ENCODE measurements at places on chromosomes 7 and 10. TPM values are rescaled to one million over a fixed set of nuclear protein-coding genes. Genes with fewer than 3 reads are reported as not detected.

- H3K4me1 ChIP-seq, result no peaks in the 10 kb centered on the region
- no peak overlapping the region for H3K27ac ChIP-seq
- no peak for DNase-seq
- H3K27me3 ChIP-seq, result peaks cover 20% of the 10 kb centered on the region
These were observed 117.5 kb upstream of the COL1A2 start for GRCh38 chr7:94277236-94277635.

DNA sequence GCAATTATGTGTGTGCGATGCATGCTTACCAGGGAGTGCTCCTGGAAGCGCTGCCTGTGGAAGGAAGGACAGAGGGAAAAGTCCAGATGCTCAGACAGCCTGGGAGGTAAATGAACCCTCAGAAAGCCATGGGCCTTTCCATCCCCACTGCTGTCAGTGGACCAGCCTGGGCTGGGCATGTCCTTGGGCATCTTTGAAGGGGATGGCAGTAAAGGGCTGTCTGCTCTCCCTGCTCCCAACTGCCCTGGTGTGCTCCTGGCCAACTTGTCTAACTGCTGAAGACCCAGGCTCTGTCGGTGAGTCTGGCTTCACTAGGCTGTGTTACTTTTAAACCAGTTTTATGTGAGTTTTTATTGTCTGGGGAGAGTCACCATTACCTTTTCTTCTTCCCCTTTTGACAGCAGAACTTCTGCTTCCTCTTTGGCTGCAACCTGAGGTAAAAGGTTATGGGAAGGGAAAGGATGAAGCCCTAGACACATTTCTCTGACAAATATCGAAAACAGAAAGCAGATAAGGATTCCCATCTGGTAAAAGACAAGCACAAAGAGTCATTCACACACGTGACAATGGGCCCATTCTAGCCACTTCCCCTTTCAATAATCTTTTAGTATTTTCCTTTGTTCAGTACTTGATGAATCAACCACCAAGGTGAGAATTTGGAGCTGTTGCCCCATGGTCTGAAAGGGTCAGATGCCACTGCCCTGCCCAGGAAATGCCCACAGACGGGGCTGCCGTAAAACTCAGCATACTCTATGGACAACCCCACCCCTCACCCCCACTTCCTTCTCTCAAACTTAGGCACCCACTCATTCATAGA lies 27.6 kb upstream of the PIK3AP1 start:
- peak overlapping the region; percentile 80 for H3K27ac ChIP-seq
- no peaks in the 10 kb centered on the region for H3K36me3 ChIP-seq
- peaks cover 10% of the 10 kb centered on the region for H3K4me1 ChIP-seq
- DNase-seq, result peak; percentile 67

RAB19 gene
- 23.0 TPM for total RNA-seq

GRCh38 chr10:103045961-103046360 lies 127.9 kb downstream of the CNNM2 start:
- H3K27ac ChIP-seq, result no peak overlapping the region
- no peaks in the 10 kb centered on the region for H3K27me3 ChIP-seq
- no peak for DNase-seq
- no peaks in the 10 kb centered on the region for H3K4me1 ChIP-seq

DNA sequence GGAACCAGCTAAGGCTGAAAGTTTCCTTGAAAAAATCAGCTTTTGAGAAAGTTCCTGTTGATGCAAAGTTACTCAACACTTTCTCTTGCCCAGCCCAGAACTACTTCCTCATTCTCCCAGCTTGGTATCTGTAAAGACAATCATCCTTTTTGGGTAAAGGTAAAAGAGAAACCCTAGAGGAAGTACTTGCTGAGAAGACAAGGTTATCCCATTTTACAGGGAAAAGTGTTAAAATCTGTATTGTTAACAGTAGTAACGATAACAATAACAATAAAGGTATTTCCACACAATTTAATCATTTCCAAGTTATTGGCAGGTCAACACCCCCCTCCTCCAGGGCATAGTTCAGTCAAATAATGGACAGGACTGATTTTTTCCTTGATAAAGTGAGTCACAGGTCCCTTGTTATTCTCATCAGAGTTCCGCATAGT lies 2.4 kb downstream of the ALOX5 start:
- peaks cover 28% of the 10 kb centered on the region for H3K4me1 ChIP-seq
- H3K36me3 ChIP-seq, result no peaks in the 10 kb centered on the region
- no peak overlapping the region for H3K4me3 ChIP-seq
- DNase-seq, result no peak

DNA sequence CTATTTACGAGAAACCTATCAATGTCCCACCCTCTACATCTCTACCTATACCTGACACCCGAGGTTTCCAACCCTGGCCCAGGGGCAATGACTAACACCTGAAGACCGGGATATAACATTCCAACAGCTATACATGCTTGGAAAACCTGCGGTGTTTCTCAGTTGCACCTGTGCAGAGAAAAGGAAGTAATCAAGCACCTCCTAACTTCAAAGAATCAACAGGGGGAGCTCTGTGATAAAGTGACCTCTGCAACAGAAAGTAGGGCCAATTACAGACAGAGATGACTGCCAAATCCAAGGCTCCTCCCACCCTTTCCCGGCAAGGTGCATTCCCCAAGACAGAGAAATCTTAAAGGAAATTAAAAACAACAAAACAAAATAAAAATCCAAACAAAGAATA lies 41.3 kb downstream of the CCDC6 start:
- H3K4me1 ChIP-seq, result peaks cover 40% of the 10 kb centered on the region
- H3K36me3 ChIP-seq, result peaks cover 19% of the 10 kb centered on the region
- H3K4me3 ChIP-seq, result no peak overlapping the region
- H3K27me3 ChIP-seq, result no peaks in the 10 kb centered on the region
- peak overlapping the region; percentile 27 for H3K27ac ChIP-seq

RSU1 gene
- total RNA-seq, result 47.4 TPM

DNA sequence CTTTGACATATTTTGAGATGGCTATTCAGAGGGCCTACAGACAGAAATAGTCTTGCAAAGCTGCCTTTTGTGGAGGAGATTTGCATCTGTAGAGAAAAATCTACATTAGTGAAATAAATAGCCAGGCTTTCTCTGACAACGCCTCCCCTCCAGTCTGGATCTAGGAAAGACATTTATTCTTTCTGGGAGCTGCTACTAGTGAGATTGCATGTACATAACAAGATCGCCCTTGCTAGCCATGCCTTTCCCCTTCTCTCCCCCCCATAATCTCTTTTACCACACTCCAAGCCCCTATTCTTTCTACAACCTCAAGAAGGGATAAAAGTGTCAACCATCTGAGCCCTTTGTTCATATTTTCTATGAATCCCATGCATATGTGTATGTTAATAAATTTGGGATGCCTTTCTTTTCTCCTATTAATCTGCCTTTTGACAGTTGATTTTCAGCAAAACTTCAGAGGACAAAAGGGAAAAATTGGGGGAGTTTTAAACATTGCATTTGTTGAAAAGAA lies 194.2 kb downstream of the SNX13 start:
- H3K27me3 ChIP-seq, result peaks cover 3% of the 10 kb centered on the region
- H3K27ac ChIP-seq, result no peak overlapping the region
- H3K4me1 ChIP-seq, result no peaks in the 10 kb centered on the region
- DNase-seq, result no peak

- no peaks in the 10 kb centered on the region for H3K4me1 ChIP-seq
- H3K27me3 ChIP-seq, result peaks cover 9% of the 10 kb centered on the region
- H3K36me3 ChIP-seq, result no peaks in the 10 kb centered on the region
- H3K27ac ChIP-seq, result no peak overlapping the region
- no peak for DNase-seq
- no peak overlapping the region for H3K4me3 ChIP-seq
These were observed 80.4 kb upstream of the GPR26 start for GRCh38 chr10:123585477-123586445.

KDM7A gene
- total RNA-seq, result 21.8 TPM

GRCh38 chr10:85635650-85636049 lies 730.9 kb downstream of the GRID1 start:
- H3K4me1 ChIP-seq, result no peaks in the 10 kb centered on the region
- no peak for DNase-seq
- no peaks in the 10 kb centered on the region for H3K27me3 ChIP-seq
- no peak overlapping the region for H3K27ac ChIP-seq
- H3K4me3 ChIP-seq, result no peak overlapping the region

SEMA4G gene
- total RNA-seq, result 1.4 TPM

CHAT gene
- total RNA-seq, result 0.24 TPM

GRCh38 chr10:69220041-69220451 lies at the start of gene HKDC1:
HKDC1 (plus strand) TSS chr10:69220332; CDS start chr10:69220436, 104 bp downstream.
- H3K36me3 ChIP-seq, result no peaks in the 10 kb centered on the region
- H3K27me3 ChIP-seq, result no peaks in the 10 kb centered on the region
- peaks cover 38% of the 10 kb centered on the region for H3K4me1 ChIP-seq
- no peak within 1 kb of the TSS for H3K4me3 ChIP-seq
- peak within 1 kb of the TSS; percentile 95 for H3K27ac ChIP-seq

- DNase-seq, result peak; percentile 81
- no peaks in the 10 kb centered on the region for H3K36me3 ChIP-seq
- H3K27me3 ChIP-seq, result peaks cover 15% of the 10 kb centered on the region
- H3K4me1 ChIP-seq, result peaks cover 5% of the 10 kb centered on the region
These were observed 62.9 kb upstream of the FAM171A1 start for GRCh38 chr10:15433850-15434537.

CRYGN gene
- not detected for total RNA-seq

DNA sequence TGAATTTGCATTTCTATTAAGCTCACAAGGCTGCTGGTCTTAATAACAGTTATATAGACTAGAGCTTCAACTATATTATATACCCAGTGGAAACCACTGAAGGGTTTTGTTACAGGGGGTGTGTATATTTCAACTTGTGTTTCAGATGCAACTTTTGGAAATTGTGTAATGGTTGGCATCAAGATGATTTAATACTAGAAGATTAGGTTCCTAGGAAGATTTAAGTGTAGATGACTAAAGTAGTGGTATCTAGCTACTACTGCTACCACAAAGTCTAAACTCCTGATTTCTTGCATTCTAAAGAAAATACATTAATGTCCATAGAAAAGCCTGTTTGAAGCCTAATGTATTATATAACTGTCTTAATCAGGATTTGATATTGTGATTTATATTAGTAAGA lies 30.2 kb downstream of the AHR start:
- peaks cover 4% of the 10 kb centered on the region for H3K4me1 ChIP-seq
- H3K27ac ChIP-seq, result no peak overlapping the region
- no peak overlapping the region for H3K4me3 ChIP-seq
- DNase-seq, result no peak

GRCh38 chr7:35529713-35530112 lies 165.2 kb downstream of the HERPUD2 start:
- no peak overlapping the region for H3K27ac ChIP-seq
- no peak for DNase-seq
- peaks cover 5% of the 10 kb centered on the region for H3K27me3 ChIP-seq

DNA sequence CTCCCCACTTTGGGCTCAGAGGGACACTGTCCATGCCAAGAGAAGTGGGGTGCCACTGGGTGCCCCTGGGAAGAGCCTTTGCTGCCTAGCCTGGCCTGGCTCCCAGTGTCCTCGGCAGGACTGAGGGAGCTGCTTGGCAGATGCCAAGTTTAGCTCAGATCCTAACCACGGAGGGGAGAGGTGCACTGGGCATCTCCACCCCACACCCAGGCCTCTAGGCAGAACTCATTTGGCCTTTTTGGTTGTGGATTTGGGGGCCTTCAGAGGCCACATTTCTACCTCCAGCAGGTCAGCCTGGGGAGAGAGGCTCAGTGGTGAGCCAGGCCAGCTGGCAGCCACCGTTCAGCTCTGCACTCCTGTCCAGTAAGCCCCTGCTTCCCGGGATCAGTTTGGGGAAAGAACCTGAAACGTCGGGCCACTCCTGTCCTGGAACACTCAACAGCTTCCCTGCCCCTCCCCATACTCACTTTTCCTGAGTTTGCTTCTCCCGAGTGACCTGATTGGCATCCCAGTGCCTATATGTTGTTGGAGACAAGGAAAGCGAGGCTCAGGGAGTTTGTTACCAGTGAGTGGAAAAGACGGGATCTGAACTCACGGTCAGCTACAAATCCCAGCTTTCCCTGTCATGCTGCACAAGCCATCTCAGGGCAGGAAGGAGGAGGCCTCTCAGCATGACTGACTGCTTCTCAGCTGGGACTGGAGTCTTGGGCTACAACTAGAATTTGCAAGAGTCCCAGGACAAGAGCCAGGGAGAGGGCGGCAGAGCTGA lies 11.2 kb upstream of the CXCL12 start:
- H3K36me3 ChIP-seq, result no peaks in the 10 kb centered on the region
- no peak overlapping the region for H3K27ac ChIP-seq
- no peak overlapping the region for H3K4me3 ChIP-seq
- H3K27me3 ChIP-seq, result peaks cover 2% of the 10 kb centered on the region
- no peak for DNase-seq

ZPBP gene
- total RNA-seq, result not detected

GRCh38 chr7:35246819-35247218 lies 7.1 kb downstream of the TBX20 start:
- no peak overlapping the region for H3K4me3 ChIP-seq
- peaks cover 49% of the 10 kb centered on the region for H3K27me3 ChIP-seq
- no peak overlapping the region for H3K27ac ChIP-seq
- DNase-seq, result no peak
- no peaks in the 10 kb centered on the region for H3K36me3 ChIP-seq
- H3K4me1 ChIP-seq, result peaks cover 7% of the 10 kb centered on the region

SPDYE5 gene
- not detected for total RNA-seq

DNA sequence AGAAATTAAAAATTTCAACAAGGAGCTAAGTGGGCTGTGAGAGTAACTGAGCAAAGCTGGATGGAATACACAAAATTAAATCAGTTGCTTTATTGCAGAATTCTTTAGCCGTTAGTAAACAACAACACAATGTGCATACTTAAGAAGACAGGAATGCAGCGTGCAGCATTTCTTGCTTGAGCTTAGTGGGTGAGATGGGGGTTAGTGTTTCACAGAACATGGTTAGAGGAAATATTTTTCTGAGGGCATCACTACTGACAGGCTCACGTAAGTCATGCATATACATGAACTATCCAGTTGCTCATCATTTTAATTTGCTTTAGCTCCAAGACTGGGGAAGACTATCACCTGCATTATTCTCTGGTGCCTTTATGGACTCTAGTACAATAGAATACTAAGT lies 80.8 kb downstream of the CD36 start:
- no peaks in the 10 kb centered on the region for H3K4me1 ChIP-seq
- no peak overlapping the region for H3K27ac ChIP-seq
- H3K27me3 ChIP-seq, result no peaks in the 10 kb centered on the region

All from activated CD4-positive, alpha-beta T cell treated with anti-CD3 and anti-CD28 coated beads, Interleukin-2, amount 10 ng/mL, durations not matched to agents 24 days and 14 days (primary cell).